ENCODE measurements at places on chromosomes 3 and 15.

- no peak for DNase-seq
These were observed 67.2 kb downstream of the LRRK1 start for GRCh38 chr15:100986158-100986896.

DNA sequence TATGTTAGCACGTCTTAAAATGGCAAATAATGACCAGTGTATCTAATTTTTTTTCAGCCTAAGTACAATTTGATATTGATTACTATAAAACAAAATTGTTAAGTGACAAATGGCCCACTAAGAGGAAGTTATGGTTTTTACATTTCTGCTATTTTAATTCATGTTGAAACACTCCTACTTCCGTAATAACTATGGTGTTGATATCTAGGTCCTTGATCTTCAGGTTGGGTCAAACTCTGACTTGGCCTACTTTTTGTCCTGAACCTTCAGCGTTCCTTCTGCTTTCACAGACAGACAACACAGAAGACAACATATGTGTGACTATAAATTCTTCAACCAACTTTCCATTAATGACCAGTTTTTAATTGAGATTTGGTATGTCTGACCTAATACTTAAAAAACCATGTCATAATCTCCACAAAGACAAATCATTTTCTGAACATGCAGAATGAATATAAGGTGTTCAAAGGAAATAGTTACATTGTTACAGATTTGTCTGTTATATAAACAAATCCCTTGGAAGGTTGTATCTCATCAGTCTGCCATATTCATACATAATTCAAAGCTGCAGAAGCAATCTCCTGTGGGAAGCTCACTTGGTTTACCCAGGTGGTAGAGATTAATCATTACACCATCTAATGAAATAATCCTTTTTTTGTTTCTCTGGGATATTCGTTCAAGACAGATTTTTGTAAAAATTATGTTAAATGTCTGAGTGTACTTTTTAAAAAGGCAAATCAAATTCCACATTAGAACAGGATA, 92.1 kb upstream of the TSPAN3 start:
- DNase-seq = no peak

GRCh38 chr15:49410641-49411040, 12.4 kb upstream of the FGF7 start:
- no peak for DNase-seq

DNA sequence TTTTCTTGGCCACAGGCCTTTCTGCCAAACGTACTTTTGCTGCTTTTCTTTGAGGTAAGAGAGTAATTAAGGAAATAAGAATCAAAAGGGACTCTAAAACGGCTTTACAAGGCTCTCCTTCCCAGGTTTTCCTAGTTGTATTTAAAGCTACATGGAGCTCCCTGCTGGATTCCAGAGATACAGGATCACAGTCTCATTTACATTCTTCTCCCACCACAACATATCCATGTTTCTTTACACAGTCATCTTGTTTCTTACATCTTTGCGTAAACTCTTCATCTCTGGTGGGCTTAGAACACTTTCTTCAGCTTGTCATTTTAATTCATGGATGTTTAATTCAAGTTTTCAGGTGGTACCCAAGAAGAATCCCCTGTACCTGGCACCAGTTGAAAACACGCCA, 117.6 kb upstream of the BFSP2 start:
- no peak for DNase-seq

GRCh38 chr3:58564456-58565160, 12.6 kb downstream of the FAM107A start:
- no peak for DNase-seq

DNA sequence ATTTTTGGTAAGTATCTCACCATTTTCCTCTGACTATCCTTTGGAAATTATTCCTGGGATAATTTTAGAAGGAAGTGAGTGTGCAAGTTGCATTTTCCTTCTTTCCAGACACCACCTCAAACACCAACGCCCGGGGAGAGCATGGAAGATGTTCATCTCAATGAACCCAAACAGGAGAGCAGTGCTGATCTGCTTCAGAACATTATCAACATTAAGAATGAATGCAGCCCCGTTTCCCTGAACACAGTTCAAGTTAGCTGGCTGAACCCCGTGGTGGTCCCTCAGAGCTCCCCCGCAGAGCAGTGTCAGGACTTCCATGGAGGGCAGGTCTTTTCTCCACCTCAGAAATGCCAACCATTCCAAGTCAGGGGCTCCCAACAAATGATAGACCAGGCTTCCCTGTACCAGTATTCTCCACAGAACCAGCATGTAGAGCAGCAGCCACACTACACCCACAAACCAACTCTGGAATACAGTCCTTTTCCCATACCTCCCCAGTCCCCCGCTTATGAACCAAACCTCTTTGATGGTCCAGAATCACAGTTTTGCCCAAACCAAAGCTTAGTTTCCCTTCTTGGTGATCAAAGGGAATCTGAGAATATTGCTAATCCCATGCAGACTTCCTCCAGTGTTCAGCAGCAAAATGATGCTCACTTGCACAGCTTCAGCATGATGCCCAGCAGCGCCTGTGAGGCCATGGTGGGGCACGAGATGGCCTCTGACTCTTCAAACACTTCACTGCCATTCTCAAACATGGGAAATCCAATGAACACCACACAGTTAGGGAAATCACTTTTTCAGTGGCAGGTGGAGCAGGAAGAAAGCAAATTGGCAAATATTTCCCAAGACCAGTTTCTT, 3.9 kb downstream of the NFKBIZ start:
- no peak for DNase-seq

DNA sequence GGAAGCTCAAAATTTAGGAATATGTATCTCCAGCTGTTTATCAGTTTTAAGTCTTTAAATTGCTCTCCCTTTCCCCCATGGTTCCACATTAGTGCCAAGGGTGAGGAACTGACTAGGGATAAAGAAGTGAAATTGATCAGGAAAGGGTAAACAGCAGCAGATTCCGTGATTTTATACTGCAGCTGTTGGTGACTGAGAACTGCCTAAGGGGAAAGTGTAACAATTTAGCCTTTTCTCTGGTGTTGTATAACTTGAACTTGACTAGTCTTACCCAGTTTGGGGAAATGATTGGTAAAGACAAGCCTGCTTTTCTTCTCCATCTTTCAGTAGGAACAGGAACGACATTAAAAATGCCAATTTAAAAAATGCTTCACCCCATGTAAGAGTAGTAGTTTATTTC, 5.0 kb downstream of the SPRED1 start:
- no peak for DNase-seq

DNA sequence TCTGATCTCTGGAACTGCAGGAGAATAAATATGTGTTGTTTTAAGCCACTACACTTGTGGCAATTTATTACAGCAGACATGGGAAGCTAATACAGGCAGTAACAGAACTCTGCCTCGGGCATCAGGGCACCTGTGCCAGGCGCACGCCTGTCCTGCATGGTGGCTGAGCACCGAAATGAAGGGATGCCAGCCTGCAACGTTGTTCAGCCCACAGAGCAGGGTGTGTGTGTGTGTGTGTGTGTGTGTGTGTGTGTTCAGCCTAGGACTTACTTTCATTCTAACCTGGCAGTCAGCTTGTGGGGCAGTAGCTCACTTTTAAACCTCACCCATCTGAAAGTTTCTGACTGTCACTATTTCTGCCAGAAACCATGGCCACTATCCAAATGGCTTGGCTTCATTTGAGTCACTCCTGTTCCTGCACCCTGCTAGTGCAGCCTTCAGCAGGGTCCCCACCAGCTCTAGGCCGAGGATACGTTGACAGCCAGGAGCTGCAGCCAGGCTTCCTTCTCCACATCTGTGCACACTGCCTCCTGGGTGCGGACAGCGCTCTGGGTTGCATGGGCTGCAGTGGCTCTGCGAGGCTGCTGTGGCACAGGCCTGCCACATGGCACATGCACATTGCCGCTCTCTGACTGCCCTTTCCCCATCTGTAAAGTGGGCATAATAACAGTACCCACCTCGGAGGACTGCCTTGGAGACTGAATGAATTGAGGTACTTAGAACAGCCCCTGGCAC, 4.5 kb downstream of the UROC1 start:
- no peak for DNase-seq

DNA sequence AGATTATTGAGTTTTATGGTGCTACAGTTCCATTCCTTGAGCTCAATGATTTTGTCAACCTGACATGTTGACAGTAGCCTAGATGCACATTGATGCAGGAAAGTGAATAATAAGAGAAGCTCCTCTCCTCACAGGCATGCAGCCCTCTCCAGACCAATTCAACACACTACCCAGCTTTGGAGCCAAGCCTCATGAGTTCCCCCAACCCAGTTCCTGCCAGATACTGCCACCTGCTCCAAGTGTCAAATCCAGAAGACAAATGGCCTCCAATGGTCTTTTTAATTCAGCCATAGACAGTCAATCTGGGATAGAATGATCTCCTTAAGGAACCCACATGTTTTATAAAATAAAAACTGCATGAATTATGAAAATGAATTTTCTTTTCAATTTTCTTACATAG, 83.7 kb upstream of the ARHGEF3 start:
- DNase-seq = no peak

GRCh38 chr3:172239218-172239790, 199.9 kb downstream of the FNDC3B start:
- DNase-seq = no peak

DNA sequence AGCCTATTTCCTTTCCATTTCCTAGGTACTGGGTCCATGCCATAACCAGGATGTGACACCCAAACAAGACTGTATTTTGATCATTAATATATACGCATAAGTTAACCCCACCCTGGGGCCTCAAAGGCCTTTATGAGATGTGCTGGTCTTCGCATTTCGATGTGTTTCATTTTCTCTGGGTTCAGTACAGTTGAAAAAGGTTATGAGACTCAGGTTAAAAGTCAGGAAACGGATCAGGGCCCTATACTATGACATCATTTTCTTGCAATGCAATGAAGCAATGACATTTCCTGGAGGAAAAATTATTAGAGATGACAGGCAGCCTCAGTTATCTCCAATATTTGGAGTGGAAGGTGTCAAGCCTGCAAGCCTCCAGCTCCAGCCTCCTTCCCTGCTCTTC, 31.7 kb downstream of the TMEM212 start:
- DNase-seq = no peak

GRCh38 chr3:45011756-45012508, 14.2 kb upstream of the CLEC3B start:
- no peak for DNase-seq

DNA sequence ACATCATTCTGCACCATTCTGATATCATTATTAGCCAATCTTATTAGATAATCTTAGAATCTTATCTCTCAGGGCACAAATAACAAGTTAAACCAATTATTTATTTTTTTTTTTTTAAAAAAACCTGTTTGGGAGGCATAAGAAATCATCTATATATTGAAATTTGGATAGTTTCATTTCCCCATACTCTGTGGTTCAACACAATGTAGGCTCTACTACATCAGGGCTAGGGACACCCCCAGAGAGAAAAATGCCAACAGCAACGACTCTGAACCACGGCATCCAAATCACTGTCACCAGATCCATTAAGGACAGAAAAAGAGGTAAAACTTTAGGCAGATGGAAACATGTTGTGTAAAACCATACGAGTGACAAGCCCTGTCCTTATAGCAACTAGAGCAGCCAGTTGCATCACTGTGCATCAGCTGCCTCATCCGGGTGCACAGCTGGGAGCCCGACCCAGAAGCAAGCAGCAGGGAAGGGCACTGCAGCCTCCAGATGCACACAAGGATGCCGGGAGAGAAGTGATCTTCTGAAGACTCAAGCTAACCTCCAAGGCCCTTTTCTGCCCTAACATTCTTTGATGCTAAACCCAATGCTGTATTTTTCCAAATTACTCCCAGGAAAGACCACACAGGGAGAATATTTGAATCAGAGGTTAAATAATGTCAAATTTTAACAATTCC, 381.1 kb downstream of the CTNNB1 start:
- DNase-seq = no peak

DNA sequence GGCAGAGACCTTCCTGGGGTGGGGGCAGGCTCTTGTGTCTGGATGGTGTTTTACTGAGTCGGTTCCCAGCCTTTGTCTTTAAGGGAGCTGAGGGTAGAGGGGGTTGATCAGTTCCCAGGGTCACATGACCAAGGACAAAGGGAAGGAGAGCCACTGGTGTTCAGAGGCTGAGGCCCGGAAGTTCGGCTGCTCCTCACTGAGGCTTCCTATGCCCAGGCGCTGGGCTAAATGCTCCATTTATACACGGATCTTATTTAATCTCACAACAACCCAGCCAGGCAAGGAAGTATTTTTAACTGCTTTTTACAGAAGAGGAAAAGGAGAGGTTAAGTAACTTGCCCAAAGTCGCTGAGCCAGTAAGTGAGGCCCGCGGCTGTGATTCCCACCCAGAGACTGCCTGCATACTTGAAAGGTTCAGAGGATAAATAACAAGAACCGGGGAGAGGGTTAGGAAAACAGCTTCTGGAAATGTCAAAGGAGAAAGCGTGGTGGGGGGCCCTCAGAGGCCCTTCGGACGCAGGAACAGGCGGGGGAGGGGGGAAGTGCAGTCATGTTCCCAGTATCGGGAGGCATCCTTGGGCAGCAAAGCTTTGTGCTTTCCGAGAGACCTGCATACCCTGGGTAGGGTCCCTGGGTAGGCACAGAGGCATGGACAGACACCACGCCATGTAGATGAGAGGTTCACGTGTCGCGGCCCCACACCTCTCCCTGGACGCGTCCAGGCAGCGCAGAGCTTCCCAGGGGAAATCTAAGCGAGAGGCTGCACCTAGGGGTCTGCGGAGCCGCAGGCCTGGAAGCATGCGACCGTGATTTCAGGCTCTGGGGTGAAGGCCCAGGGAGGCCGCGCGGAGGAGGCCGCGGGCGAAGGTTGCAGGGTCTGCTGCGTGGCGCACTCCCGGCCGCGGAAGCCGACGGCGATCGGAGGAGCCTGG, 21.3 kb downstream of the EPHB3 start:
- DNase-seq = no peak

DNA sequence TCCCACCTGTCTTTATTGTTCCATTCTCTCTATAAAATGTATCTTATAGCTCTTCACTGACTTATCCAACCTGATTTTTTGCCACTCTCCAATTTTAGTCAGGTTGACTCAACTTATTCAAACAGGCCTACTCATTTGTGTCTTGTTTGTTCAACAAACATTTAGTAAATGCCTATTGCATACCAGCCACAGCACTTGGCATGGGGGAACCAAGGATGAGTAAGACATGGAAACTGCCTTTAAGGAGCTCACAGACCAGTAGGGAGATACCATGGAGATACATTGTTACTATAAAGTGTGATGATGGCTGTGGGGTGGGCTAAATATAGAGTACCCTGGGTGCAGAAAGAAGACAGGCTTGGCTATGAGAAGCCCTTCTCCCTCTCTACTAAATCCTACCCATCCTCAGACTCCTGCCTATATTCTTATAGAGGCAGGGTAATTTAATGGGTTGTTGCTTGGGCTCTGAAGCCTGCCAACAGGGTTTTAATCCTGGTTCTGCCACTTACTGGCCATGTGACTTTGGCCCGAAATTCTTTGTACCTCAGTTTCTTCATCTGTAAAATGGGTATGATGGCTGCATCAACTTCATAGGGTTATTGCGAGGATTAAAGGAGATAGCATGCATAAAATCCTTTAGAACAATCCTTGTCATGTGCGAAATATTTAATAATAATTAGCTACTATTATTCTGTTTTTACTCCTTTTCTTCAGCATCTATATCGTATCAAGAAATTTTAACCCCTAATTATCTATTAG, 348.5 kb upstream of the UMPS start:
- no peak for DNase-seq

GRCh38 chr15:55183679-55184078, 13.1 kb downstream of the RSL24D1 start:
- no peak for DNase-seq

- DNase-seq = no peak
These were observed 139.6 kb upstream of the ZBTB20 start for GRCh38 chr3:115286529-115287197.

All from HEK293T (cell line).